T-helper 2 cell (primary cell): ENCODE measurements at places on chromosomes 7 and 10.

- no peak for DNase-seq
Observed at GRCh38 chr10:114604357-114605130, 53.5 kb downstream of the ABLIM1 start.

DNA sequence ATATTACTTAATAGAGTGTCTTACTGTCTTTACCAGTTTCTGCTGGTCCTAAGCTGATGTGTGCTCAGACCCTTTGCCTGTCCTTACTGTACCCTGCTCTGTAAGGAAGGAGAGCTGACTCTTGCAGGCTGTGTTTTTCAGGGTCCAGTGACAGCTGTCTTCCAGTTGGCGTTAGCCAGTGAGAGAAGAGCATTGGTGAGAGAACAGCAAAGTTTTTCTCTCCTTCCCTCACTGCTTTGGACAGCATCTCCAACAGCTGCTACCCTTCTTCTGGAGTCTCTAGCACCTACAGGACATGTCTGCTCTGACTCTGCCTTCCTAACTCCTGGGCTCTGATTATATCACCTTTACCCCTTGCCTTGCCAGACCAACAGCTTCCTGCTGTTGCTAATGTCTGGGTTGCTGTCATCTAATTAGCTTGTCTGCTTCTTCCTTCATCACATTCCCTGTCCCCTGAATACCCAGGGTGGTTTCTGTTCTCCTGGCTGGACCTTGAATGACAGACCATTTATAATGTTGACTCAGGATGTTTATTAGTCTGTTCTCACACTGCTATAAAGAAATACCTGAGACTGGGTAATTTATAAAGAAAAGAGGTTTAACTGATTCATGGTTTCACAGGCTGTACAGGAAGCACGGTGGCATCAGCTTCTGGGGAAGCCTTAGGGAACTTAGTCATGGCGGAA is 23.5 kb upstream of the PANK1 start:
- no peak for DNase-seq

DNA sequence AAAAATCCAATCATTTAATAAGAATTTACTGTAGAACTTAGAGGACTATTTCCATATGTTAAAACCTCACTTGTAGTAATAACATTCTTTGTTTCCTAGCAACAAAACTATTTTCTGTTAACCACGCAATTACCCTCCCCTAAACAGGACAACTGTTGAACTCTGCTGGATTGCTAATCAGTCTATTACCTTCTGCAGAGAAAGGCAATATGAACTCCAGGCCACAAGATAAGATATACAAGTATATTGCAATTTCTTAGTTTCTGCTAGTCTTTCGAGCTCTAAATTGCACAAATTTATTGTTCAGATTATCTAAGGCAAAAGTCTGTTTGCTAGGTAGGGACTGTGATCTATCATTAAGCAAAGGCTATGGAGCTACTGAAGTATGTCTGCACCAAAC is 920.1 kb upstream of the LRRN3 start:
- DNase-seq, result no peak

GRCh38 chr7:2721842-2722241 is 33.8 kb downstream of the AMZ1 start:
- DNase-seq, result no peak

- no peak for DNase-seq
Observed at GRCh38 chr10:89342206-89342958, 14.6 kb downstream of the IFIT3 start.

GRCh38 chr10:113438652-113439051 is 114.2 kb upstream of the HABP2 start:
- DNase-seq, result no peak
